ENCODE measurements at places on chromosomes 16 and 17. TPM values are rescaled to one million over a fixed set of nuclear protein-coding genes. Genes with fewer than 3 reads are reported as not detected.

IGFALS gene
- not detected for total RNA-seq

TEKT5 gene
- not detected for total RNA-seq

CFAP97D1 gene
- 0.20 TPM for total RNA-seq

EIF1 gene
- total RNA-seq: 385 TPM

DNAI2 gene
- total RNA-seq: not detected

TRPV3 gene
- total RNA-seq: 4.7 TPM

RBBP6 gene
- total RNA-seq: 44.0 TPM

MC1R gene
- total RNA-seq: 4.4 TPM

SOCS3 gene
- 66.8 TPM for total RNA-seq

VTN gene
- total RNA-seq: 3.5 TPM

All from cardiac ventricle fibroblast (primary cell).